ENCODE measurements at places on chromosomes 7 and 10.

DNA sequence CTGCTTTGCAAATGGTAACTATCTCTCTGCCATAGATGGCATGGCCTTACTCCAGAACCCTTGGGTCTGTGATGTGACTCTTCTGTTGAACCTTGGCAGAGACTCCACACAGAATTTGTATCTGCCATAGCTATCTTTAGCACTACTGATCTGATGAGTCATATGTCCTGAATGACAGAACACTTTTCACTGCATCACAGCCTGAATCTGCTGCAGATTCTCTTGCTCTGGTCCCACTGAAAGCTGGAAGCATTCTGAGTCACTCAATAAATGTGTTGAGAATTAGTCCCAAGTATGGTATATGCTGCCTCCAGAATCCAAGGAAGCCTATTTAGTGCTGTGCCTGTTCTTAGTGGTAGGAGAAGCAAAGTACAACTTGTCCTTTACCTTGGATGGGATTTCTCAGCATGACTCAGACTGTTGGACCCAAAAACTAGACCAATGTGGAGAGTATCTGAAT lies 39.5 kb upstream of the ANKRD1 start:
- no peak for DNase-seq

DNA sequence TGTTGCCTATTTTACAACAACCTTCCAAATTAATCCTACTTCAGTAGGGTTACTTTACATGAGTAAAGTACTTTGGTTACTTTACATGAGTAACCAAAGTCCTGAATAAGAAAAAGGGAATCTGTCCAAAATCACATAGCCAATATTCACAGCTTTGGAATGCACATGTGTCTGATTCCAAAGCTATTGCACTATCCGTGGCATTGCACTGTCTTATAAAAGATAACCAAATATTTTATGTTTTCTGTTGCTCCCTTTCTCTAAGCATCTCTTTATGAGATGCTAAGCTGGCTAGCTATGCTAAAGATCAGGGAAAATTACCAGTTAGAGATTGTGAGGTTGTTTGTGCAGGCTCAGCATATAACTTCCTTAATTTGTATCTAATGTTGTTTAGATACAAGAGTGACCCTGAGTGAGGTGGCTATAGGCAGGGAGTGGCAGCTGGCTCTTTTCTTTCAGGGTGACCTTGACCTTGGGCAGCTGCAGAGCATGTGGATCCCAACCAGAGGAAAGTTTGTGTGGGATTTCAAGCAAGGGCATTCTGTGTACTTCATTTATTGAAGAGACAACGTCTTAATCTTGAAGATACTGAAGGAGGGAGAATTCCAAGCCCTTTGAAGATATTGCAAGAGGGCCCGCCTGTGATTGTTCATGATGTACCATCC lies 366.1 kb upstream of the ANKRD30A start:
- no peak for DNase-seq

- DNase-seq = no peak
Observed at GRCh38 chr7:112748381-112748780, 41.8 kb downstream of the TMEM168 start.

GRCh38 chr10:104822088-104822487 lies 181.0 kb downstream of the SORCS3 start:
- DNase-seq = no peak
